ENCODE measurements at places on chromosomes 2 and 18.

DNA sequence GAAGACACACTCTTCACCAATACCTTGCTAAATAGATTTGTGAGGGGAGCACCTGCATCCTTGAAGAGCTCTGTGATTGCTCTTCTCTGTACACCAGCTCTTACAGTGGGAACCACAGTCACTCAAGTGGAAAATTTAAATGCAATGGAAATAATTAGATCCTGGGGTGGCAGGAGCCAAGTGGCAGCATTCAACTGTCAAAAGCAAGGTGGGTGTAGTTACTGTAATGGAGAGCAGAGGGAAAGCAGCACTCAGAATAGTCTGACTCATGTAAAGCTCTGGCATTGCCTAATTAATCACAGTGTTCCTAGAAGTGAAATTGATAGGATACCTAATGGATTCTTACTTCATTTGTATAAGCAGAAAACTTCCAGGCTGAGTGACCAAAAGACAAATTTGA, 245.8 kb downstream of the KCNE4 start:
- no peak for DNase-seq

DNA sequence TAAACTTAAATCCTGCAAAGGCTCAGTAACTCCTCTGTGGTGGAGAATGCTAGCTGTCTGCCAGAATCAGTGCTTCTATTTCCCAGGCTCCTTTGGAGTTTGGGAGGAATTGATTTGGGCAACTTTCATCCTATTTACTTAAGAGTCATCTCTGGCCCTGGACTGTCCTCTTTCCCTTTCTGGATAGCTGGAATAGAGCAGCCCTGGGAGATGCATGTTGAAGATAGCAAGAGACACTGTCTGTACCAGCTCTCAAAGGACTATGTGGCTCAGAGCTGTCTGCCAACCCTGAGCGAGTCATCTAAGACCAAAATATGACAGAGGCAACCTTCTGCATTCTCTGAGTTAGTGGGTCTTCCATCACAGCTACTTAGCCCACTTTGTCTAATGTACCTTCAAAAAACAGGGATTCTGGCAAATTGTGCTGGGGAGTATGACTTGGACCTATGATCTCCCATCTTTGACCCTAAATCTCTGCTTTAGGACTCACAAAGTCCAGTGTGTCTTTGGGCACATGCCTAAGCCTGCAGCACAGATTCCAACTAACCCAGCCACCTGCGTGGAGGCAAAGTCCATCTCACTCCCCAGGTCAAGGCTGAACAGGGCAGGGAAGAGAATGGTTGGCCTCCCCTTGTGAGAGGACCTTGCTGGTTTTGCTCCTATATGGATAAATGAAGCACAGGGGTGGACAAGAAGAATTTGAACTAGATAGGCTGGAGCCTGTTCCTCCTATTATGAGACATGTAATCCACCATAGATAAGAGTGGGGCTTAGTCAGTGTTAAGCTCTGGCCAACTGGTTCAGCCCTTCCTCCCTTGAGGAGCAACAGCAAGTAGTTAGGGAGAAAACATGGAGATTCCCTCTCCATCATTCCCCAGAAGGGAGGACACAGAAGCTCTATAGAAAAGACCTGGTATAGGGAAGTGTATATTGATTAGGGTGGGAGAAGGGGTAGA, 99.1 kb upstream of the PELI1 start:
- no peak for DNase-seq

DNA sequence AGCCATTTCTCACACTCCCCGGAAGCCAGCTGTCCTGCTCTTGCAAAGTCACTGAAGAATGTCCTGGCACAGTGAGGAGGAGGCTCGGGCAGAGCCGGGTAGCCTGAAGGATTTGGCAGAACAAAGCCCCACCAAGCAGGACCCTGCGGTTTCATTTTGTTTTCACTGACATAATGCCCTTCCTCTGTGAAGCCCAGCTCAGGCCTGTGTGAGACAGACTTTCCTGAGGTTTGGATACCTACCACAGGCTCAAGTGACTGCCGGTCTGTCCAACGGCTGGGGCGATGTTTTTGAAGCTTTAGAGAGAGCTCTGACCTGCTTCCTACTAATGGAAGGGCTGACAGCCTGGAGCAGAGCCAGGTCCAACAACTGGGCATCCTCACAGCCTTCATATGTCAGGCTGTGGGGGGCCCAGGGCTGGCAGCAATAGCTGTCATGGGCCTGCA, 99.8 kb upstream of the FZD7 start:
- DNase-seq = no peak

- DNase-seq = no peak
Observed at GRCh38 chr2:230828272-230828961, 36.3 kb upstream of the ITM2C start.
